ENCODE measurements at places on chromosomes 4 and X.

DNA sequence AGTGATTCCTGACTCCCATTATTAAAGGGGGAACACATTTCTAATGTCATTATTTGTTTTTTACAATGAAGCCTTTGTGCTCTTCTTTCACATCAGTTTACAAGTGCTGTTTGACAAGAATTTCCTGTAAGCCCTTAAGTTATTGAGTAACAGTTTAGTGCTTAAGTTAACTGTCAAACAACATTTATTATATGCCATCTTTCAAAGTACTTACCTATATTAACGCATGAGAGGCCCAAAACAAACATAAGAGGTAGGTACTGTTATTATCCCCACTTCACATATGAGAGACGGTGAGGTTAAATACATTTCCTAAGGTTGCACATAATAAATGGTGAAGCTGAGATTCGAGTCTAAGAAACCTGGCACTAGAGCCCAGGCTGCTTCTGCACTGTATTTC is 56.0 kb upstream of the MAGED1 start:
- DNase-seq = no peak

GRCh38 chrX:66994729-66995128 is 355.9 kb upstream of the EDA2R start:
- DNase-seq = no peak

- DNase-seq = no peak
Observed at GRCh38 chrX:11952176-11952720, 186.0 kb upstream of the FRMPD4 start.

- DNase-seq = no peak
Observed at GRCh38 chr4:155307731-155308277, 69.0 kb downstream of the MAP9 start.

GRCh38 chrX:55638933-55639332 is 15.7 kb downstream of the FOXR2 start:
- no peak for DNase-seq

DNA sequence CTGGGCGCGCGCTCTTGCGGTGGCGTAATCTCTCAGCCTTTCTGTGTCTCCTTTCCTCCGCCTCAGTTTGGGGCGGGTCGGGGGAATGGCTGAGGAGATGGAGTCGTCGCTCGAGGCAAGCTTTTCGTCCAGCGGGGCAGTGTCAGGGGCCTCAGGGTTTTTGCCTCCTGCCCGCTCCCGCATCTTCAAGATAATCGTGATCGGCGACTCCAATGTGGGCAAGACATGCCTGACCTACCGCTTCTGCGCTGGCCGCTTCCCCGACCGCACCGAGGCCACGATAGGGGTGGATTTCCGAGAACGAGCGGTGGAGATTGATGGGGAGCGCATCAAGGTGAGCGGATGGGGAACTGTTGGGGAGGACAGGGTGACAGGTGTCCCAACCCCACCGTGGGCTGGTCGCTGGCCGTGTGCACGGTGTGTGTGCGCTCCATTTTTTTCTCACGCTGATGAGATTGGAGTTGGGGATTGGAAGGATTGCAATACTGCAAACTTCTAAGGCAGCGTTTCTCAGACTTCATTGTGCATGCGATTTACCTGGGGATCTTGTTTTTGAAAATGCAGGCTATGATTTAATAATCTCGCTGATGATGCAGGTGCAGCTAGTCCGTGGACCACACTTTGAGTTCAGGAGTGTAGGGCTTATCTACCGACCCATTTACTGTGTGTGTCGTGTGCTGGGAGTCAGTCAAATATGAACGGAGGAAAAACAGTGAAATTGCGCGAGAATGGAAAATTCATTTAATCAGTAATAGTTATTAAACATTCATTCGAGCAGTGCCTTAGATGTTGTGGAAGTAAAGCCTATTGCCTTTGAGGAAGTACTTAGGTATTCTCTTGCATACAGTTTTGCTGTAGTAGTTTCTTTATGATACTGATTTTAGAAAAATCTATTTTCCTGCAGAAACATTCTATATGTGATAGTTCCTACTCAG is at the start of gene RAB33B:
TSS of gene RAB33B (plus strand) at position 11 of the 935 bp plus-strand sequence. CDS start at position 86, 75 bp downstream.
- DNase-seq = no peak

GRCh38 chr4:141810712-141811375 is 174.5 kb downstream of the IL15 start:
- DNase-seq = no peak

DNA sequence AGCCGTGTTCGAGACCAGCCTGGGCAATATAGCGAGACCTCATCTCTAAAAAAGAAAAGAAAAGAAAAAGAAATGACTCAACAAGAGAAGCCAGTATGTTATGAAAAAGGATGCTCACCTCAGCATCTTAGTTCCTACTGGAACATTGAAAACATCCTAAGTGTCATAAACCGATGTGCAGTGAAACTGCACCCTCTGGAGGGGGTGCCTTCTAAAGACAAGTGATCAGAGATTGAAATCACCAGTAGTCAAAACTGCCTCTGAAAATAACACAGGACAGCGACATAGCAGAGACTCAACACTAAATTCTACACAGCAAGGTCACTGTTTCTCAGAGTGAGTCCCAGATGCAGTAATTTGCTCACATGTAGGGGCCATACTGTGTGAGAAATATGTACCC is 28.0 kb upstream of the ATP6AP2 start:
- no peak for DNase-seq

- DNase-seq = no peak
Observed at GRCh38 chr4:71130827-71131603, 137.6 kb downstream of the DCK start.

- DNase-seq = no peak
Observed at GRCh38 chr4:104870495-104871233, 276.0 kb upstream of the TET2 start.

- DNase-seq = no peak
Observed at GRCh38 chr4:40621229-40621591, 8.5 kb downstream of the RBM47 start.

- no peak for DNase-seq
Observed at GRCh38 chrX:44906542-44906941, 33.6 kb downstream of the KDM6A start.

DNA sequence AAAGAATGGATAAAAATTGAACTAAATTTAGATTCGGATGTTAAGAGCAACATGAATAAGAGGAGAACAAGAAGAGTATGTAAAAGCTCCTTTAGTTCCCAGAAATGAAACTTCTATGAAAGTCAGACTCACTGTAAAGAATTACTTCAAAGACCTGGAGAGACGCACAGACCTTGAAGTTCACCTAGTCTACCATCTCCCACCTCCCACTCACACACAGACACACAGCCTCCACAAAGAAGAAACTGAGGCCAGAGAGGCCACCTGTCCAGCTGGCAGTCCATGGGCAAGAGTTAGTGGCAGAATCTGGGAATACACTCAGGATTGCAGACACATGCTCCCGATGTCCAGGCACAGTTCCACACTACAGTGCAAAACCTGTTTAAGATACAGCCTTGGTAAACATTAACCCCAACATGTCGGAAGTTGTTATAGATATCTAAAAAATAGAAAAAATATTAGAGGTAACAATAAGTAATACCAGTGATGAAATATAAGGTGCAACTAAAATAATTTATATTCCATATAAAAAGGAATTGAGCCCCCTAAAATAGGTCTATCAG is 288.8 kb downstream of the INPP4B start:
- DNase-seq = no peak

- DNase-seq = no peak
Observed at GRCh38 chrX:21723814-21724213, 34.1 kb downstream of the SMPX start.

DNA sequence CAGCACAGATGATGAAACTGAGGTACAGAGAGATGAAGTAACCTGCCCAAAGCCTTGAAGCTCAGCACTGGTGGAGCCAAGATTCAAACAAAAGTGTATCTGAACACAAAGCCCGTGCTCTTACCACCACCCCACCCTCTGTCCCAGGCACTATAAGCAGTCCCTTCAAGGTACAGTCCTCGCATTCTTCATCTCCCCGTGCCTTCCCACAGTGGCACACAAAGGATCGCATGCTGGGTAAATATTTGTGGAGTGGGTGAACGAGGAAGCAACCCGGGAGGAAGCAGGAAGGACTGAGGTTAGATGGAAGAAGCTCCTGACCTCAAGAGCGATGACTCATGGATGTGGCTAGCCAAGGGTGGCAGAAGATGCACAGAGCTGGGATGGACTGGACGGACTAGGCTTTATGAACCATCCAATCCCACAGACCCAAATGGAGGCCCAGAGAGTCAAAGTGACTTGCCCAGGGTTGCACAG is 18.4 kb downstream of the IQSEC2 start:
- DNase-seq = no peak

- no peak for DNase-seq
Observed at GRCh38 chr4:159497936-159498335, 395.1 kb downstream of the RAPGEF2 start.

DNA sequence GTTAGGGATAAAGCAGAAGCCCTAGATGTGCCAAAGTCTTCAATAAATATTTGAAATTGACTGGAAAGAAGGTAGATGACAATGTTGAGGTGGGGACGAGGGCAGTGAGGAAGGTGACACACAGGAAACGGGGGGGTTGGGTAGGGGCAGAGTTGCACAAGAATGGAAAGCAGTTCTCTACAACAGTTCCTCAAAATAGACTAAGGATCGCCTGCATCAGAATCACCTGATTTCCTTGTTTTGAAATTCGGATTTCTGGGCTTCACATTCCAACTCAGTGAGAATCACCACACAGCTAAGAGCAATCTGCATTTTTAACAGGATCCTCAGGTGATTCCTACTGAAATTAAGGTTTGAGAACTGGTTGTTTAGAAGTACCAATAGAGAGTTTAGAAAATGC is 70.6 kb downstream of the ARFIP1 start:
- DNase-seq = no peak

DNA sequence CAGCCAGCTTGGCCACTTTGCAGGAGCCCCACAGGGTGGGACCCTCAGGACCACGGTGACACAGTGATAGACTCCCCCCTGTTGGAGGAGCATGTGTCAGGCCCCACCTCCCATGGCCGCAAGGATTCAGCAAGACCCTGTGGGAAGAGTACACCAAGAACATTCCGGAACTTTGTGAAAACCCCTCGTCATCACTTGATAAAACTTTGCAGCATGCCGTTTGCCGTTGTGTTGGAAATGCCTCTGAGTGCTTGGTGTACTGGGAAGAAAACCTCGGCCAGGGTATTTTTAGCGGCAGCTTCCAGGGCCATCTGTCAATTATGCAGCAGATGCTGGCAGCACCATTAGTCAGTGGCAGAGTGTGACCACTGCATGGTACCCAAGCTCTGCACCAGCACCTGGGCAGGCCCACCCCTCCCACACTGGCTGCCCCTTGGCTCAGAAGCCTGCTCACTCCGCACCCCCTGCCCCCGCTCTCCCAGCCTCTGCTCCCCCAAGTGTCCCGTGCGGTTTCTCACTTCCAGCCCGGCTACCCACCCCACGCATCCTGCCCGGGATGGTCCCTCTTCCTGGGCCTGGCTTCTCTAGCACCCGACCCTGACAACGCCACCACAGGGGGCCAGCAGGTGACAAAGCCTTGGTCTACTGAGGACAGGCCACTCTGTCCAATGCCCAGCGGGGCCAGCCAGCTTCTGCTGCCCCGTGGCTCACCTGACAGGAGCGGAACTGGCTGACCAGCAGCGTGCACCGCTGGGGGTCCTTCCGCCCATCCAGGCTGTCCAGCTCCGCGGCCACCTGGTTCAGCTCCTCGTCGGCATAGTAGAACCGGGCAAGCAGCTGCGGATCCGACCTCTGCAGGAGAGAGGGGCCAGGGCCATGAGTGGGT is 65.0 kb downstream of the ZFYVE28 start:
- DNase-seq = no peak

GRCh38 chrX:41779941-41780340 is 56.0 kb downstream of the GPR82 start:
- DNase-seq = no peak

DNA sequence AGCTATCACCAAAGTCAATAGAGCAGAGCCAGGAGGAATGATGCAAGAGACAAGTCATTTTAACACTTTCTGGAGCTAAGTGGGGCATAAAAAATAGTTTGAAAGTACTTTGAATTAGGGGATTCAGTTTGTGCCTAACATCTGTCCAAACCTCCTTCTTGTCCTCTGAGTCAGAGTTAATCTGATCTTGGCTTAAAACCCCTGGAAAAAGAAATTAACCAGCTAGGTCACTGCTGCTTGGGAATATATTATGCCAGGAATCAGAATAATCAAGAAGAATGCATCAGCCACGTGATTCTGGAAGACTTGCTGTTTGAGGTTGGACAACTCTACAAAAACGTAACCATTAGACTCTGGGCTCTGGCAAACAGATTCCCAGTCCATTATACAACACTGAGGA is 45.3 kb upstream of the EDA2R start:
- no peak for DNase-seq

DNA sequence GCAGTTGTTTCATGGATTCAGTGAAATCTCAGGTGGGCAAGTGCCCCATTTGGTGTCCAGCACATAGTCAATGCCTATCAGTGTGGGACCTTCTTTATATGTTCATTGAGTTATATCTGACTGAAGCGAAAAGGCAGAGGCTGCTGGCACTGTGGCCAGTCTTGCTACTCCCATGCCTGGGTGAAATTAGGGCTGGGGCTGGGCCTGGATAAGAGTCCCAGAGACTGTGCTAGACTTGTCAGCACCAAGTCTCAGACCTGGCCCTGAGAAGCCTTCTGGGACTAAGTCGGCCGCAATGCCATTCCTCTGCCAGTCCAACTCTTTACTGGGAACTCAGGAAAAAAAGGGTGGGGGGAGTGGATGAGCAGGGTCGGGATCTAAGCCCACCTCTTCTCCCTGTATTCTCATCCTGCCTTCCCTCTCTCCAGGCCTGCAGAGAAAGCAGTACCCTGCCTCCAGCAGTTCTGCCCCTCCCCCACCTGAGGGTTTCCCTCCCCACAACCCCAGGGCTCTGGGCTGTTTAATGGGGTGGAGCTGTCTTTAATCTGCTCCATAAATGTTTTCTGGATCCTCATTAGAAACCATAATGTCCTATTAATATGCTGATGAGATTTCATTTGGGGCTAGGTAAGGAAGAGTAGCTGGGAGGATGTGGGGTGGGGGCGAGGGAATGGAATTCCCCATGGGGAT is 153.5 kb upstream of the PJA1 start:
- DNase-seq = no peak

- DNase-seq = no peak
Observed at GRCh38 chr4:67250131-67250896, 295.0 kb downstream of the CENPC start.

DNA sequence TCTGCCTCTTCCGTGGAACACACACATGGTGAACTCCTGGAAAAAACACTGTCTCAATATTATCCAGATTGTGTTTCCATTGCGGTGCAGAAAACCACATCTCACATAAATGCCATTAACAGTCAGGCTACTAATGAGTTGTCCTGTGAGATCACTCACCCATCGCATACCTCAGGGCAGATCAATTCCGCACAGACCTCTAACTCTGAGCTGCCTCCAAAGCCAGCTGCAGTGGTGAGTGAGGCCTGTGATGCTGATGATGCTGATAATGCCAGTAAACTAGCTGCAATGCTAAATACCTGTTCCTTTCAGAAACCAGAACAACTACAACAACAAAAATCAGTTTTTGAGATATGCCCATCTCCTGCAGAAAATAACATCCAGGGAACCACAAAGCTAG is 87.9 kb downstream of the TET2 start:
- DNase-seq = no peak

Measured in stimulated activated CD4-positive, alpha-beta T cell treated with anti-CD3 and anti-CD28 coated beads, TNF-alpha, amount 100 ng/mL, for 1 hour (primary cell).